D341Med (cell line): ENCODE measurements at places on chromosomes 16 and 17.

GRCh38 chr16:1108299-1109252 is 12.5 kb upstream of the C1QTNF8 start:
- no peak for DNase-seq

DNA sequence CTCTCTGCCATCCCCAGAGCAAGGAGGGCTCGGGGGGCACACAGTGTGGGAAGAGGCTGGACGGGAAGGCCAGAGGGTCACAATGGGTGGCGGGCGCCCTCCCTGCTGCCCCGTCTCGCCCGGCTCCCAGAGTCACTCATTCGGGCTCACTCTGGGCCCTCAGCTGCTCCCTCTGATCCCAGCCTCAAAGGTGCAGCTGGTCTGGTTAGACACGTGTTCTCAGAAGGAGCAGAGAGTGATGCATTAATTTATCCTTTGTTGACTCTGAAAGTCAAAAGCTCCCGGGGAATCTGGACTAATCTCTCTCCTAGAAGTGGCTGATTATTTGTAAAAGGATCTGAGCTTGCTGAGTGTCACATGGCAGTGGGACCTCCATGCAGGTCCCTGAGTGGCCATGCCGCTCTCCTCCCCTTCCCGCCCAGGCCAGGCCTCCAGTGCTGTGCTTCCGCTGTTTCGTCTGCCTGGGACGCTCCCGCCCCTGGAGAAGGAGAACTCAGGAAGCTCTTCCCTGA is 87.5 kb downstream of the SEC14L1 start:
- DNase-seq = peak; percentile 66

GRCh38 chr16:13014476-13014875 is 113.1 kb downstream of the SHISA9 start:
- no peak for DNase-seq

DNA sequence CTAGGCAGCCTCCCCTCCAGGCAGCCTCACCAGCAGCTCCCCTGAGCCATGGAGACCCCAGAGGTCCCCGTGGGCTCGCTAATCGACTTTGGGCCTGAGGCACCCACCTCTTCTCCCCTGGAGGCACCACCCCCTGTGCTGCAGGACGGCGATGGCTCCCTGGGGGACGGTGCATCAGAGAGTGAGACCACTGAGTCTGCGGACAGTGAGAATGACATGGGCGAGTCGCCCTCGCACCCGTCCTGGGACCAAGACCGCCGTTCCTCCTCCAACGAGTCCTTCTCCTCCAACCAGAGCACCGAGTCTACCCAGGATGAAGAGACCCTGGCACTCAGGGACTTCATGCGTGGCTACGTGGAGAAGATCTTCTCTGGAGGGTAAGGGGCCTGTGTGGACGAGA is 39.4 kb downstream of the KIAA0513 start:
- no peak for DNase-seq

GRCh38 chr17:29061036-29061435 is 18.1 kb downstream of the PIPOX start:
- no peak for DNase-seq

GRCh38 chr17:76056882-76057281 is 15.4 kb downstream of the SRP68 start:
- DNase-seq = no peak

GRCh38 chr16:14549789-14550153 is 80.3 kb downstream of the PARN start:
- DNase-seq = no peak

DNA sequence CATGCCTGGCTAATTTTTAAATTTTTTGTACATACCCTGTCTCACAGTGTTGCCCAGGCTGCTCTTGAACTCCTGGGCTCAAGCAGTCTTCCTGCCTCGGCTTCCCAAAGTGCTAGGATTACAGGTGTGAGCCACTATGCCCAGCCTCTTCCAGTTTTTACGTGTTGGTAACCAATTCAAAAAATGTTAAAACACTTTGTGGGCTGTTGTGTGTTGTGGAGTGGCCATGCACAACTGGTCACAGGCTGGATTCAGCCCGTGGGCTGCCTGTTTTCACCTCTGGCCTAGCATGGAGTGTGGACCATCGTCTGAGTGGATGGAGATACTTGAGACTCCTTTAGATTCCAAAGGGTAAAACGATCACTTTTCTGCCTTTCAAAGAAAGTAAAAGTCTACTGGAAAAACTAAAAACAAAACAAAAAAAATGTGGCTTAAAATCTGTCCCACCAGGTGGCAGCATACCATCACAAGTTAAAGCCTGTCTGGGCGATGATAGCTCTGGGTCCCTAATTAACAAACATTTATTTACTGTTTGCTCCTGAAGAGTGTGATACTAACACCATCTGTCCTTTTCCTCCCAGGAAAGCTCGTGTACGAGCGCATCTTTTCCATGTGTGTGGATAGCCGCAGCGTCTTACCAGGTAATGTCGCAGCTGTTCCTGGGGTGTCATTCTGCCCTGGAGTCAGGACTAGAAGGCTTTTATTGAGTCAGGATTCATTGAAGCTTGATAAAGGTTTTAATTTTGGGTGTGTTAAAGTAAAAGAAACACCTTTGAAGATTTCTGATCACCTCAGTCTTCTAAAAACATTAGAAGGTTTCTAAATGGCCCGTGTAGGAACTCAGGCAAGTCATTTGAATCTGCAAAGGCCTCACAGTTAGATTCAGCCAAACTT is 45.8 kb downstream of the VPS35L start:
- DNase-seq = peak; percentile 59

- DNase-seq = no peak
Observed at GRCh38 chr16:3122926-3123570, 10.7 kb downstream of the ZNF205 start.

GRCh38 chr16:67150833-67151396 is at the start of gene B3GNT9:
B3GNT9 (minus strand) TSS chr16:67150998; CDS start chr16:67150485, 513 bp downstream.
- DNase-seq = peak; percentile 86

GRCh38 chr17:45342306-45342705 is 25.5 kb upstream of the MAP3K14 start:
- no peak for DNase-seq

GRCh38 chr17:81520021-81520901 is 7.7 kb upstream of the ACTG1 start:
- DNase-seq = no peak

- no peak for DNase-seq
Observed at GRCh38 chr16:67120025-67120424, 10.3 kb downstream of the PHAF1 start.

DNA sequence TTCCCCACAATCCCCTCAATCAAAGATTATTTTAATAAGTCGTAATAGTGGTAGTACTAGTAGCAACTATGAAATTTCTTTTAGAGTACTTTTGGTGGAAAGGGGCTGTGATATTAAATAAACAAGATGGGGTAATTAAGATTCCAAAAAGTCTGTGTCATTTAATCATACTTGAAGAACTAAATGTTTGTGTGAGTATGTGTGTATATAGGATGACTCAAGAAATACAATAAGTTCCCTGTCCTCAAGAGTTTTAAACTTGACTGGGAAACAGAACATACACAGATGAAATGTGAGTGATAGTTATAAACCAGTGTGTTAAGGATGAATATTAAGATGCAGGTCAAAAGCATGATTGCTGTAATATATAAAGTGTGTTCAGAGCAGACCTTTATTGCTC is 2.3 kb downstream of the ALDH3A2 start:
- DNase-seq = no peak

DNA sequence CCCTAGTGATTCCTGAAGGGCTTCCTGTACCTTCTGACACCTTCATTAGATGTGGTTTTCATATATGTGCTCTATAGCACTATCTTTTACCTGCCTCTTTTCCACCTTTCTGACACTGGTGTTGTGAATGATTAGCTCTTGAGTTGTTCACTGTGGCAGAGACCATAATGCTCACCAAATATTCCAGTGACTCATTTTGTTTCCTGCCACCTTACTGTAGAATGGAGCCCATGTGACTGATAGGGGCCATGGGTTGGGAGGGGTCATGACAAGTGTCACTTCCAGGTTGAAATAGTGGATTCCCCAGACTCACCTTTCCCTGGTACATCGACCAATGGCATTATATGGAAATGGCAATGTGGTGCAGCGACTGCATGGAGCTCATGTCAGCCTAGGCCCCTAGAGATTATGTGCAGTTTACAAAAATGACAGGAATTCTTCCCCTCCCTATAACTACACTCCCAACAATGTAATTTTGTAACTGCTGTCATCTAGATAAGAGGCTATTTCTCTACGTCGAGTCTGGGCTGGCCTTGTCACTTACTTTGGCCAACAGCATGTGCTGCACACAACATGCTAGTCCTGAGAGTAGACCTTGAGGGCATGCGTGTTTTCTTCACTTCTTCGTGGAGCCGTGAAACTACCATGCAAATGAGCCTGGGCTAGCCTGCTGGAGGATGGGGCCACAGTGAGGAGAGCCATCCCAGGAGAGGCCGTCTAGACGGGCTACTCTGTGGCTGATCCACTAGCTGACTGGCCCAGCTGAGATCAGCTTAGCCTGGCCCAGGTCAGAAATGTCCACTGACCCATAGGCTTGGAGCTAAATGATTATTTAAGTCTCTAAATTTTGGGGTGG is 409.5 kb downstream of the CA10 start:
- no peak for DNase-seq

DNA sequence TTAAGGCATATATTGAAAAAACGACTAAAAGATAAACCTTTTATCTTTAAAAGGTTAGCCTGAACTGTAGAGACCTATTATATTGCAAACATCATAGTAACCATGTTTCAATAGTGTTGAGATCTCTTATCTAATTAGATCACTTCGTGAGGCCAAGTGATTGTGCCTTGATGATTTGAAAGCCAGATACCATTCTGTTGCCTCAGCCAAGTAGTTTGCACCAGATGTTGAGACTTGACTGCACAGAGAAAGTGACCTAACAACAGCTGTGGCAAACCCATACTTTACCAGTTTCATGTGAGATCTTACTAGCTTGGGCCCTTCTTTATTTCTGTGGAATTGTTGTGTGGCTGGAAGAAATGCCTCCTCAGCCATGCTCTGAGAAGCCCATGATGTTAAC is 717.3 kb downstream of the KCNJ2 start:
- no peak for DNase-seq

DNA sequence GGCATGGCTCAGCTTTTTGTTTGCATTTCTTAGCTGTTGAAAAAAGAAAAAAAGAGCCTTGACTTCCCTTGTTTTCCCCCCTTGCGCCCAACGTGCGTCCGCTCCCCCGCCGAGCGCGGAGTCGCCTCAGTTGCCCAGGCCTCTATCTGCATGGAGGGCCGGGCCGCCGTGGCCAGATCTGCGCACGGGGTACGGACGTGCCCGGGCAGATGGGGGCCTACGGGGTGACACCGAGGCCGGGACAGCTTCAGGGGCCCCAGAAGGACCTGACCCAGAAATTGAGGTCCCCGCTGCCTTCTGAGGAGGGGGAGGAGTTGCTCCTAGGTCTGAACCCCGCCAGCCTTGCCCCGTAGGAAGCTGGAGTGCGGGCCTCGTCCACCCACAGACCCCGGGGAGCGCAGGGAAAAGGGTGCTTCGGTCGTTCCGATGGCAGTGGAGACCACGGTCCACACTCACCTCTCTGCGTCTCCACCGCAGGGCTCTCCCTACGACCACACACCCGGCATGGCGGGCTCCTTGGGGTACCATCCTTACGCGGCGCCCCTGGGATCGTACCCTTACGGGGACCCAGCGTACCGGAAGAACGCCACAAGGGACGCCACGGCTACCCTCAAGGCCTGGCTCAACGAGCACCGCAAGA is 1.5 kb downstream of the IRX5 start:
- no peak for DNase-seq

DNA sequence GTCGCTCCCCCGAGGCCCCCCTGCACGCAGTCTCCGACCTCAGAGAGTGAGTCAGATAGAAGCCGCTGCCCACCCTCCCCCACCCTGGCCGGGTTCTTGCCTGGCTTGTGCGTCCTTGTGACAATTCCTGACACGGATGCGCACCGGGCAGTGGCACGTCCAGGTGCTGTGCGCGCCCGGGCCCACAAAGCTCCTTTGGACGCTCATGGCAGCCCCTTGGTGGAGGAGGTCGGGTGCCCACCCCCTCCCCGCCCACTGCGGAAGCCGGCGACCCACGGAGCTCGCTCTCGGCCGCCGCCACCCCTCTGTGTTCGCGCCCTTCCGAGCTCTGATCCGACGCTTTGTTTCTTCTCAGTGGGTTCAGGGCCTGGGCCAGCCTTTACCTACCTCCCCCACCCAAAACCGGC is 662 bp upstream of the TUBB3 start:
- DNase-seq = no peak

GRCh38 chr17:49442041-49442440 is 27.4 kb upstream of the PHB1 start:
- no peak for DNase-seq

- DNase-seq = no peak
Observed at GRCh38 chr16:85584267-85584666, 28.9 kb upstream of the GSE1 start.

DNA sequence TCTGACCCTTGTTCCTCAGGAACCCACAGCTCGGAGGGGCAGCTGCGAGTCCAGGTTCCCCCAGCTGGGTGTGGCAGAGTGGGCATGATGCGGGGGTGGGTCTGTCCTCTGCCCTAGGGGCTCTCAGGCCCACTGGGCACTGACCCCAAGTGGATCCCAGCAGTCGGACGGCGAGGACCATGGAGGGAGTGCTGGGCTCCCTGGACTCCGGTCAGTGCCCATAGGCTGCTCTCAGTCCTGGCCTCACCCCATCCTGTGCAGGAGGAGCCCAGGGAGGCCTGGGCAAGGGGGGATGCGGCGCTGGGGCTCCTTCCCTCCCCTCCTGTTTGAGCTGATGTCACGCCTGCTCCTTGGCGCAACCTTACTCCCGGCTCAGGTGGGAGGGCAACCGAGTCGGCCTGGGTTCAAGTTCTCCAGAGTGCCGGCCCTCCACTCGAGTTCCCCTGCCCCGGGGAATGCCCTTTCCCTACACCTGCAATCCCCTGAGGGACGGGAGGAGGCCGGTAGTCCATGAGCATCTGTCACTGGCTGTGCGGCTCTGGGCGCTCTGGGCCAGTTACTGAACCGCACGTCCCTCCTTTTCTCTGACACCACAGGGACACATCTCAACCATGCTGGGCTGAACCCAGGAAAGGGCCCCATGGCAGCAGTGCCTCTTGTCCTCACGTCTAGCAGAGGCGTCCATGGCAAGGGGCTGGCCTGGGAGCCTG is 52.6 kb upstream of the ACSF3 start:
- no peak for DNase-seq

DNA sequence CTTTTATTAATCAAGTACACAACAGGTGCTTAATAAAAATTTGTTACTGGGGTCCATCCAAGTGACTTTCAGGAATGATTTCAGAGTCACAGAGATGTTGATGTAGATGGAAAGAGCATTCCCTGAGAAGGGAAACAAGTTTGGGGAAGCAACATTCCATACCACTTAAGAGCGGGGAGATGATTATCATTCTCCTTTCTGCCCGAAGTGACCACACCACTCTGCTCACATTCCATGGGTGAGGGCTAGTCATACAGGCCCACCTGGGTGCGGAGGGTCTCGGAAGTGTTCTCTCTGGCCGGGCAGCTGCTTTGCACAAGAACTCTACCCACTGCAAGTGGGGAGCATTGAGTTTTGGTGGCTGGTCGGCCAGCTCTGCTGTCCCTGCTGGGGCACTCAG is 231.4 kb downstream of the SNX29 start:
- no peak for DNase-seq

DNA sequence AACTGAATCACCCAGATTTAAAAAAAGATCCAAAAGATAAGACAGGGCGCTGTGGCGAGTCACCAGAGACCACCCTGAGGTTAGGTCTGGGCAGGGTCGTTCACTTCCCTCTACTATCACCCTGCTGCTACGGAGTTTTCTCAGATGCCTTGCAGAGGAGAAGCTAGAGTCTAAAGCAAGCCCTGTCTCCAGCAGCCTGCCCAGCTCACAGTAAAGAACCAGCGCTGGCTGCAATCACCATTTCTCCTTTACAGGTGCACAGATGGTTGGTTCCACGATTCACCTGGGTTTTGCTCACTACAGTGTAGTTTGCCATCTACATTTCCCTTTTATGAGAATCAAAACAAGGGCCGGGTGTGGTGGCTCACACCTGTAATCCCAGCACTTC is 71.3 kb downstream of the SRCIN1 start:
- no peak for DNase-seq
